ENCODE measurements at places on chromosomes 16 and 17. TPM values are rescaled to one million over a fixed set of nuclear protein-coding genes. Genes with fewer than 3 reads are reported as not detected.

The TSNAXIP1 gene
- 0.67 TPM for polyA plus RNA-seq

The RASD1 gene
- polyA plus RNA-seq: 18.4 TPM

The STX1B gene
- 0.76 TPM for polyA plus RNA-seq

The CPHXL2 gene
- not detected for polyA plus RNA-seq

The IRF8 gene
- polyA plus RNA-seq: 2.1 TPM

The HSPB9 gene
- not detected for polyA plus RNA-seq

The CACNG3 gene
- not detected for polyA plus RNA-seq

The SEPTIN1 gene
- 0.44 TPM for polyA plus RNA-seq

DNA sequence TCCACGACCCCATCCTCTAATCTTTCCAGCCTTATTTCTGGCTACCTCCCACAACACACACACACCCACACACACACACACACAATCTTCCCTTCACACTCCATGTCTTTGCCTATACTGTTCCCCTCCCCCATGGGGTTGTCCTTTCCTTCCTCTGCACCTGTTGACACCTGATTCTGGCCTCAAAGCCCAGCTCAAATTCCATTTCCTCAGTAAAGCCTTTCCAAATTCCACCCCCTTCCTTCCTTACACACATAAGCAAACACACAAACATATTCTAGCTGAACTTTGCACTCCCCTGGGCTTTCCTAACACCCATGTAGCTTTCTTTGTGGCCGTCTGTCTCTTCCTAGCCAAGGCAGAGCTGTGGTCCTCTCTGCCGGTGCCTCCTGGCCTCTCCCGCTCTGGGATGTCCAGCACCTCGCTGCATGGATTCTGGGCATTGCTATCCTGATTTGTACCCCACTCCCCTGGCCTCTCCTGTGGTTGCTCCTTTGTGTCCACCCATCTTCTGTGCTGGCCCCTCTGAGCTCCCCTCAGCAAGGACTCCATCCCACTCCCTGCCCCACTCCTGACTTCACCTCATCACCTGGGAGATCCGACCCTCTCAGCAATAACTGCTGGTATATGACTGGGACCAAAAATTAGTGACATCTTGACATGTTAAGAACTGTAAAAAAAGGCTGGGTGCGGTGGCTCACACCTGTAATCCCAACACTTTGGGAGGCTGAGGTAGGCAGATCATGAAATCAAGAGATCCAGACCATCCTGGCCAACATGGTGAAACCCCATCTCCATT lies 8.4 kb upstream of the SRCIN1 start:
- no peak for DNase-seq

- no peak for DNase-seq
Measured at GRCh38 chr17:50314456-50315011, 31.4 kb upstream of the XYLT2 start.

DNA sequence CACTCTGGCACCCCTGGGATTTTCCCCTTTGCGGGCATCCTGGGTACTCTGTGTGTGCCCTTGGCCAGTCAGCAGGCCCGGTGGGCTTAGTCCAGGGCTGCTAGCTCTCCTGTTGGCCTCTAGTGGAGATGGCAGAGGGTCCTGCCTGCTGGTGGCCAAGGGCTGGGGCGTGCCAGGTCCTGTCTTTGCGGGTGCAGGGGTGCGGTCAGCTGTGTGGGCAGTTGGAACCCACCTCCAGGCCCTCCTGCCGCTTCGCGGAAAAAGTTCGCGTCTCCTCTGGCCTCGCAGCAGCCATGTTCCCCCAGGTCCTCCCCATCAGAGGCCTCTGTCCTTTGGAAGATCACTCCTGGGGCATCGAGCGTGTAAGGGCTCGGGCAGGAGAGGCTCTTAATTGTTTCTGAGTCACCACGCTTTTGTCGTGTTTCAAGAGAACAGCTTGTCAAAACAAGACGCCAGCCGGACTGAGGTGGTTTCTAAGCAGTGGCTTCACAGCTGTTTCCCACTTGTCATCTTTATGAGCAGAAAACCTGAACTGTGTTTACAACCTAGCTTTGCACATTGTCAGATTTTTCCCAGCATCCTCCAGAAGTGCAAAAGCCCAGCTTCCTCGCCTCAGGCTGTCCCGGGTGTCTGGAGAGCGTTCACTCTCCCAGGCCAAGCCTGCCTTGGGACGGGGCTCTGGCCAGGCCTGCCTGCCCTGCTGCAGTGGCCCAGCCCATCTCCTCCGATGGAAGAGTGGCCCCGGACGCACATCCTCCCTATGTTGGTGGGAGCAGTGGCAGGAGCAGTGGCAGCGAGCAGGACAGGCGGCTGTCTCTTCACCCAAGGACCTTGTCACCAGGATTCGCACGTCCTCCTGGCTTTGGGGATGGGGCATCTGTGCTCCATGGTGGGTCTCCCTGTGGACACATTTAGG lies 5.0 kb upstream of the DNASE1L2 start:
- no peak for DNase-seq

- no peak for DNase-seq
Measured at GRCh38 chr17:71919186-71919585, 201.6 kb upstream of the SOX9 start.

DNA sequence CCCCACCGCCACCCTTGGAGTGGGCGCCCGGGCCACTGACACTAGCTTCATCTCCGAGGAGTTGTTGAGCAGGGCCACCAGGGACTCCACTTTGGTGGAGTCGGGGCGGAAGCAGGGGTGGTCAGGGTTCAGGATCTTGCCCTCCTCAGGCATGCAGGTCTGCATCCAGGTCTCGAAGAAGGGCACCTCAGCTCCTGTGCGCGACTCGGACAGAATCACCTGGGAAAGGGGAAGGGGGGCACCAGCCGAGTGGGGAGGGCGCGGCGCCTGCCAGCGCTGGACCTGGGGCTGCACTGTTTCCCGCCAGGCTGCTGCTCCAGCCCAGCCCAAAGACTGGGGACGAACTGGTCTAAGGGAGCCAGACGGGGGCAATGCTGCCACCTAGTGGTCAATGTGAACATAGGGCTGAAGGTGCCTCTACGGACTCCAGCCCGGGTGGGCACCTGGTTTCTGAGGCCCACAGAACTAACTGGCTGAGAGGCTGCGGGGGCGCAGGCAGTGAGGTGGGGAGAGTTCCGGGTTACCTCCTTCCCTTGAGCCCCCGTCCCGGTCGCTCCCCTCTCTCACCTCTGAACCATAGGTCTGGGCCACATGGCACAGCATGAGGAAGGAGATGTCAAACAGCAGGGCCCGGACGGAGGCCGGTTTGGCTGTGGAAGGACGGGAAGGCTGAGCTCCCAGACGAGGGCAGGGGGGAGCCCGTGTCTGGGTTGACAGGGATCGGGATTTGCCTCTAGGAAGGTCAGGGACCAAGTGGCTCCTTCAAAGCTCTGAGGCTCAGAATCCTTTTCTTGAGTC lies 11.8 kb downstream of the CSF3 start:
- DNase-seq: peak; percentile 83

- DNase-seq: peak; percentile 30
Measured at GRCh38 chr17:4607261-4607741, 23.0 kb downstream of the SMTNL2 start.

DNA sequence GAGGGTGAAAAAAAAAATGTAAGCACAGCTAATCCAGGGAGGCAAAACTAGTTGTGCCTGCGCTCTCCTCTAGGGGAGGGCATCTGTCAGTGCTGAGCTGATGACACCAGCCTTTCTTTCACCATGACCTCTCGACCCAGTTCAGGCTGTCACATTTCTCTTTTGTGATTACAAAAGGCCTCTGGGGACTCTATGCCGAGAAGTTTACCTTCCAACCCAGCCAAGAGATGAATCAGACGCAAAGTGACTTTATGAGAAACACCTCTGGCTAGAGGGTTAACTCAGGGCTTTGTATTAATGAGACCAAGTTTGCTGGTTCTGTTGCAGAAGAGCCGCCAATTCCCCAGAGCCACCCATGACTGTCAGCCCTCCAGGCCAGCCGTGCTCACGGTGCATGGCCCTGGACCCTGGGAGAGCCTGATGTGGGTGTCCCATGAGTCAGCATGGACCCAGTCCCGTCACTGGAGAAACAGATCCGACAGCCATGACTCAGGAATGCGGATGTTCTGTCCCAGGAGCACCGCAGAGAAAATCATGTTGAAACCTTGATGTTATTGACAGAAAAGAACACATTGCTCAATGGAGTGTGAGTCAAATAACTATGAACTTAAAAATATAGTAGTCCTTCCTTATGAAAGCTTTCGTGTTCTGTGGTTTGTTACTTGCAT lies 437.2 kb downstream of the HS3ST3B1 start:
- peak; percentile 82 for DNase-seq

GRCh38 chr17:12402963-12403622 lies 262.6 kb upstream of the MYOCD start:
- DNase-seq: no peak

DNA sequence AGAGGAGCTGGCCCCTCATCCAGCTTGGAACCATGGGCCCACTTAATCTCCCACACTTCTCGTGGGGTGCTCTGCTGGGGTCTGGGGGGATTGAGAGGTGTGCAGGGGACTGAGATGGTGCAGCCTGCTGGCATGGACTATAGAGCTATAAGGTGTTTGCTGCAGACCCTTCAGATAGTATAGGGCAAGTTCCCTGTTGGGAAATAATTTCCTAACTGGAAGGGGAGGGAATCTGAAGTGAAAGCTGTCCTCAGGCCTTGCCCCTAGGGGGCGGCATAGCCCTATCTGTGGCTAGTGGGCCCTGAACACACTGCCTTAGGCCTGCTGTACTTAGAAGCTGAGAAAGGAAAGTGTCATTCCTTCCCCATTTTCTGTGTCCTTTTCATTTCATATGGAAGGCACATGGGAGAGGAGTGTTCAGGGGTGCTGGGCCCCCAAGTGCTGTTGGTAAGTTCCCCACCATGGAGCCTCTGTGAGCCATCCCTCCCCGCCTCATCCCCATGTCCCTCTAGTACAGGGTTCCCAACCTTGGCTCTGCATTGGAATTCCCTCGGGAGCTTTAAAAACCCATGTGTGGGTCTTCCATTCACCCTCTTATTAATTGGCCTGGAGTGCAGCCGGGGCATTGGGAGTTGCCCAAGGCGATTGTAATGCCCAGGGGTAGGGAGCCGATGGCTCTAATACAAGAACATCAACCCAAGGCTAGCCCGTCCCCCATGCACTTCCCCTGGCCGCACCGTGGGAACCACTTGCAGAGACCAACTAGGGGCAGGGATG lies 19.7 kb downstream of the GOSR2 start:
- DNase-seq: peak; percentile 75

DNA sequence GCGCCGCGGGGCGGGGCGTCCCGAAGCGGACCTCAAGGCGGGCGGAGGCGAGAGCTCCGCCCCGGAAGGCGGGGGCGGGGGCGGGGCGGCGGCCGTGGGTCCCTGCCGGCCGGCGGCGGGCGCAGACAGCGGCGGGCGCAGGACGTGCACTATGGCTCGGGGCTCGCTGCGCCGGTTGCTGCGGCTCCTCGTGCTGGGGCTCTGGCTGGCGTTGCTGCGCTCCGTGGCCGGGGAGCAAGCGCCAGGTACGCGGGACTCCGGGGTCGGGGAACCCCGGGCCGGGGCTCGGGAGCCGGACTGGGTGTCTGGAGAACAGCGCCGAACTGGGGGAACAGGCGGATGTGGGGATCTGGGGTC lies at the start of gene TNFRSF12A:
TNFRSF12A (plus strand) TSS at position 122 of the 357 bp plus-strand sequence; CDS start at position 152, 30 bp downstream.
- DNase-seq: peak; percentile 82

GRCh38 chr17:6361733-6362132 lies 73.2 kb downstream of the AIPL1 start:
- no peak for DNase-seq

GRCh38 chr16:88514526-88515232 lies 55.5 kb upstream of the ZC3H18 start:
- no peak for DNase-seq

DNA sequence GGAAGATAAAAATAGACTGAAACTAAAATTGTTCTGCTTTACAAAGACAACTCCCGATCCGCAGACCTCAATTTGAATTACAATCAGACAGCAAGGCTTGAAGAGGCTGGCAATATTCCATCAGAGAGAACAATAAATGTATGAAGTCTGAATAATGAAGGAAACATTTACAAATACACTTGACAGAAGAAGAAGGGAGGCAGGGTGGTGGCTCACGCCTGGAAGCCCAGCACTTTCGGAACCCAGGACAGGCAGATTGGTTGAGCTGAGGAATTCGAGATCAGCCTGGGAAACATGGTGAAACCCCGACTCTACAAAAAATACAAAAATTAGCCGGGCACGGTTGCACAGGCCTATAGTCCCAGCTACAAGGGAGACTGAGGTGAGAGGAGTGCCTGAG lies 14.6 kb downstream of the ODF4 start:
- no peak for DNase-seq

DNA sequence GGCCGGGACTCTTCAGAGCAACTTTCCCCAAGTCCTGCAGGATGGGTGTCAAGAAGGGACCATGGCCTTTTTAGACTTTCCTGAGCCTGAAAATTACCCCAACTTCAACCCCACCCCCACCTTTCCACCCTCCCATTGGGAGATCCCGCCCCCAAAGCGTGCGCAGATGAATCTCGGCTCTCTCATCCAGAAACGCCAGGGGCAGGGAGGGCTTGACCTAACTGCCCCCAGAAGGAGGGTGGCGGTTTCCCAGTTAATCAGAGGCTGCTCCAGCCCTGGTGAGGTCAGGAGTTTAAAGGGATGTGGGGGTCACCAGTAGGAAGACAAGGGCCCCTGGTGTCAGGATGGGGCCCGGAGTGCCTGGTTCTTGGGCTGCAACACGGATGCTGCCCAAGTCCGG lies 480 bp downstream of the KIF19 start:
- DNase-seq: no peak

DNA sequence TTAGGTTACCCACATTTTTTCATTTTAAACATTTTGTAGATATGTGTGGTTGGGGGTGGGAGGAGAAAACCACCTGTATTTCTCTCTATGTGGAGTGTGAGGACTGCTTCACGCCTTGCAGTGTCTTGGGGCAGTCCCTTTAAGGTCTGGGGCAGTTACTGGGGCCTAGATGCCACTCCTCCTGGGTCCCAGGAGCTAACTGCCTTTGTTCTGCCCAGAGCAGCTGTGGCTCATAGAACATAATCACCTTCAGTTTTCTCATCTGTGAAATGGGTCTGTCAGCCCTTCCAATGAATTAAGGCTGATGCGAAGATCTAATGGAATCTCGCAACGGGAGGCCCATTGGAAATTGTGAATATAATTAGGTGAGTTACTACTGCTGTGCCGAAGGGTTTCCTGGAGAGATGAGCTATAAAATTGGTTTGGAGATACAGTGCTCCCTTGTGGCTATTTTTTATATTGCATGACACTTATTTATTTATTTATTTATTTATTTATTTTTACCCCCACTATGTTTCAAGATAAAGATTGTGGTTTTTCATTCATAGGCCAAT lies 22.9 kb downstream of the DHRS7C start:
- no peak for DNase-seq
